ENCODE measurements at places on chromosomes 1 and 21. TPM values are rescaled to one million over a fixed set of nuclear protein-coding genes. Genes with fewer than 3 reads are reported as not detected.

DNA sequence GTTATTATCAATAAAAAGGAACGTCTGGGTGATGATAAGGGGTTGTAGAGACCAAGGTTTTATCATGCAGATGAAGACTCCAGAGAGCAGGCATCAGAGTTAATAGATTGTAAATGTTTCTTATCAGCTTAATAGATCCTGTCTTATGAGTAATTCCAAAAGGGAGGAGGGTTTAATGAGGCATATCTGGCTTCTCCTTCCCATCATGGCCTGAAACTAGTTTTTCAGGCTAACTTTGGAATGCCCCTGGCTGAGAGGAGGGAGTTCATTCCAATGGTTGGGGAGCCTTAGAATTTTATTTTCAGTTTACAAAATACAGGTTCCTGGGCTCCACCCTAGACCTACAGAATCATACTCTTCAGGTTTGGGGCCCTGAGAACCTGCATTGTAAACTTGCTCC lies 13.5 kb downstream of the PLA2G2D start:
- DNase-seq, result no peak

- DNase-seq, result no peak
These were observed 46.2 kb downstream of the SH3GLB1 start for GRCh38 chr1:86750530-86750929.

The CRNN gene
- not detected for total RNA-seq

The DNALI1 gene
- 6.9 TPM for total RNA-seq

The TTC22 gene
- total RNA-seq, result 0.14 TPM

- DNase-seq, result no peak
These were observed 14.5 kb downstream of the PDZK1IP1 start for GRCh38 chr1:47175227-47175934.

The OR2L5 gene
- total RNA-seq, result not detected

GRCh38 chr1:35255276-35255675 lies 13.2 kb upstream of the ZMYM4 start:
- no peak for DNase-seq

GRCh38 chr1:81699234-81699633 lies 101.5 kb upstream of the ADGRL2 start:
- DNase-seq, result no peak

DNA sequence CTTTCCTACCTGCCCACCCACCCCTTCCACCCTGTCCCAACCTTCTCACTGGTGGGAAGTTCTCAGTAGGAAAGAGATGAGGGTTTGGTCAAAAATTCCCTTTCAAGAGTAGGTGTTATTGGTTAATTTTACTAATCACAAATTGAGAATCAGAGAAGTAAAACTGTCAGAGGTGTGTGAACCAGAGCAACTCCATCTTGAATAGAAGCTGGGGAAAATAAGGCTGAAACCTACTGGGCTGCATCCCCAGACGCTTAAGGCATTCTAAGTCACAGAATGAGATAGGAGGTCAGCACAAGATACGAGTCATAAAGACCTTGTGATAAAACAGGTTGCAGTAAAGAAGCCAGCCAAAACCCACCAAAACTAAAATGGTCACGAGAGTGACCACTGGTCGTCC lies 11.5 kb downstream of the PLA2G2D start:
- no peak for DNase-seq

- peak; percentile 74 for DNase-seq
These were observed 85.2 kb downstream of the ARHGEF10L start for GRCh38 chr1:17624611-17625233.

GRCh38 chr1:59238333-59238934 lies 58.5 kb upstream of the FGGY start:
- no peak for DNase-seq

- DNase-seq, result peak; percentile 71
These were observed 7.8 kb downstream of the CASZ1 start for GRCh38 chr1:10788592-10789006.

The CFAP141 gene
- not detected for total RNA-seq

- DNase-seq, result no peak
These were observed 251.8 kb upstream of the ST6GALNAC5 start for GRCh38 chr1:76615253-76616035.

DNA sequence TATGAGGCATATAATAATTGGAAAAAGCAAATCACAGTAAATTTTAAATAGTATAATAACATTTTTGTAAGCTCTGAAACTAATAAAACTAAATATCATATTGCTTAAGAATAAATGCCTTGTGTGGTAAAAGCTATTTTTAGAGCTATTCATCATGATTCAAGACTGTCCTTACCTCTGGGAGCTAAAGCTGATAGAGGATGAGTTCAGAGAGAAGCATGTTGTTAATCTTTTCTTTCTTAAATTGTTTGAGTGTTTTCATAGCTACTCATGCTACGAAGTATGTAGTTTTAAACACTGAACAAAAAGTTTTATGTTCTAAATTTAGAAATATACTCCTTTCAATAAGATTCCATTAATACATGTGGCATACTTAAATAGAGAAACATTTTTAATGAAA lies 30.5 kb downstream of the IFI16 start:
- no peak for DNase-seq

The DENND2C gene
- 3.2 TPM for total RNA-seq

The PLEKHG5 gene
- 16.2 TPM for total RNA-seq

The FYB2 gene
- total RNA-seq, result 5.7 TPM

The HRNR gene
- total RNA-seq, result not detected

DNA sequence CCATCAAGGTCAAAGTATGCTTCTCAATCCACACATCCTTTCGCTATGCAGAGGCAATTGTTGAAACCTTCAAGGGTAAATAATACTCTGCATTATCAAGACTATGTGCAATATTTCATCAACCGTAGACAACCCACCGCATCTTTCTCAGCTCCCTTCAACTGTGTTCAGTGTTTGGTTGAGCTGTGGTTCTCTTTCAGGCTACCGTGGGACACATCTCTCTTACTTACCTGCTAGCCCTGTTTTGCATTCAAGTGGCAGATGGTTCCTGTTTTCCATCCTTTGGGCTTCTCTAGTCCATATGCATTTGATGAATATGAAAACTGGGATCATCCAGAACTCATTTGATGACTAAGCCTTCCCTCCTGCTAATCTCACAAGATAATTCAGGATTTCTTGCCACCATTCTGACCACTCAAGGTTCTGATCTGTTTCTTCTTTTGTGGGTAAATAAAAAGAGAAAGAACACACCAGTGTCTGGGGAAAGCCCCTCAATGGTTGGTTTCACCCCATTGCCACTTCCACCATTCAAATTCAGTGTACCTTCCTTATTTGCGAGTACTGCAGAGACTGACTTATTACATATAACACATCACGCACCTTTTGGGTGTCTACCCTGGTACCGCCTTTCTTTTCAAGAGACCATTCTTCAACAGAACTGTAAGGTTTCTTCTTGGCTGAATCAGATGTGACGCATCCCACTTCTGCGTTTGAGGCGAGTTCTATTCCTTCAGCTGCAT lies 61.7 kb downstream of the BACE2 start:
- DNase-seq, result no peak

The LDLRAD1 gene
- not detected for total RNA-seq

DNA sequence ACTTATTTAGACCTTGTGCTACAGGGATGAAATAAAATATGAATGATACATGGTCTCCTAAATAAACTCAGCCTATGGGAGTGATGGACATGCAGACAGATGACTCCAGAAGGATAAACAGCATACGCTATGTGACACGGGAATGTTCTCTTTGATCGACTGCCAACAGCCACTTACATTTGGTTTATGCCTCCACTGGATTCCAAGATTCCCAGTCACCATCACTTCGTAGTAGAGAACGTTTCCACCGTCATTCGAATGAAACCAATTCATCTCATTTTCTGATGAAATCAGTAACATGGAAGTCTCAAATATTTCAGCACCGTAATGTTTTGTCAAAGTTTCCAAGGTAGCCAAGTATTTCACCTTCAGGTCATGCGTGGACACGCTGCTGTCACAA lies 99.7 kb downstream of the JAK1 start:
- no peak for DNase-seq

The AHCTF1 gene
- 20.8 TPM for total RNA-seq

GRCh38 chr1:1678581-1679380 lies 13.8 kb downstream of the SLC35E2B start:
- DNase-seq, result no peak

Measured in left ventricle myocardium inferior (tissue), 1 donor.